Activated T-helper 1 cell treated with Interleukin-2 at 50 U/mL for 16 hours (primary cell): ENCODE measurements at places on chromosomes 1 and 21.

GRCh38 chr1:237098541-237098940, 56.6 kb downstream of the RYR2 start:
- no peak for DNase-seq

DNA sequence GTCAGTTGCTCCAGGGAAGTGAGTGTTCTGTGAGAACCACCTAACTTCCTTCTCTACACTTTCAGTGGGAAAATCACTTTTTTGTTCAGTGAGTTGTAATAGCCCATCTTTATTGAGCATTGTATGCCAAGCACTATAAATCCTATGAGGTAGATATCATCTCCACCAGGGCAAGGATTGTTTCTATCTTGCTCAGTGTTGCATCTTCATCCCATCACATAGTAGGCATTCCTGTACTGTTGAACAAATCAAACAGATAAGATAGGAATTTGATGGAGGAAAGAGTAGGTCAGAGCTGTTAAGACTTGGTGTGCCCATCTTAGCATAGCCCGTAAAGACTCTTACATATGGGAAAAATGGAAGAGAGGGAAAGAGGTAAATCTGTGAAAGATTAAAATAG, 2.9 kb upstream of the PIGV start:
- no peak for DNase-seq

GRCh38 chr21:45768011-45768739, 124.7 kb downstream of the PCBP3 start:
- DNase-seq, result no peak

DNA sequence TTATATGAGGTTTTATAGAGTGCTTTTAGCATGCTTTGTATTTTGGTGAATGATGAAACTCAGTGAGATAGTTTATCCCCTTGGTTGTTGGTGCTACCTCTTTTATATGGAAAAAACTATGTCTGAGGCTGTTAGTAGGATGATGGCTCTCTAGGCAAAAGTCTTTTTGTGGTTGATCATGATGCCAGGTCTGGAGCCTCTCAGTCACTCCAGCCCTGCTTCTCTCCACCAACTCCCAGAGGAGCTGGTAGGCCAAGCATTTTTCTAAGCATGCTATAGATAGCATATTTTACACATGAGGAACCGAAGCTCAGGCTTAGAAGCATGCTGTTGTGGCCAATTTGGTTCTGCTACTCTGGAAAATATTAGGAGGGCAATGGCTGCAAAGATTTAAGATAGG, 82.2 kb downstream of the FMN2 start:
- DNase-seq, result no peak

- DNase-seq, result no peak
Measured at GRCh38 chr21:27419153-27419552, 452.3 kb upstream of the ADAMTS5 start.

DNA sequence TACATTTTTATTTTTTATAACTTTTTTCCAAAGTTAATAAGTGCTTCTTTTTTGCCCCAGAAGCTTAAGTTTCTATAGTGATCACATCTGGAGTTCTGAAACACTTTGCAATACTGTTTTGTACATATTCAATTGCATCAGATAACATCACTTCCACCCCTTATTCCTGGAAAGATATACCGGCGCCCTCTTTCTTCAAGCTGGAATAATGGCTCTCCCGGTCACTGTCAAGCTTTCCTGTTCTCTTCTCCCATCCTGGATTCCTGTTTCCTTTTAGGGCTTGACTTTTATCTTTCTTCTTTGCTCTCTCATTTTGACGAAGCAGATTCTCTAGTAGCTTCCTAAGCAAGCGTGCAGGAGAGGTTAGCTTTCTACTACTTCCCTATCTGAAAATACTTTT, 1866.8 kb downstream of the MRPL39 start:
- DNase-seq, result no peak

DNA sequence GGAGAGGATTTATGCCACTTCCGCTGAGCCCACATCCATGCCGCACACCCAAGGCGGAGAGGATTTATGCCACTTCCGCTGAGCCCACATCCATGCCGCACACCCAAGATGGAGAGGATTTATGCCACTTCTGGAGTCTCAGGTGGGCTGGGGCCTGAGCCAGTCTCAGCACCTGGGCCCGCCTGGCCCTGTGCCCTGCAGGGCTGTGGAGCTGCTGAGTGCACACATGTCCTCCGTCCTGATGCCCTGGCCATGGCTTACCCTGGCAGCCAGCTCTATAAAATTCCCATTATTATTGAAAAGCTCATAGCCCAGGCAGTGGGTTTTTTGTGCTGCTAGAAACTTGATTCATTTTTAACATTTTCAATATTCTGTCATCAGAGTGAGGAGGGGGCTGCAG, 89.8 kb upstream of the TMEM51 start:
- no peak for DNase-seq

DNA sequence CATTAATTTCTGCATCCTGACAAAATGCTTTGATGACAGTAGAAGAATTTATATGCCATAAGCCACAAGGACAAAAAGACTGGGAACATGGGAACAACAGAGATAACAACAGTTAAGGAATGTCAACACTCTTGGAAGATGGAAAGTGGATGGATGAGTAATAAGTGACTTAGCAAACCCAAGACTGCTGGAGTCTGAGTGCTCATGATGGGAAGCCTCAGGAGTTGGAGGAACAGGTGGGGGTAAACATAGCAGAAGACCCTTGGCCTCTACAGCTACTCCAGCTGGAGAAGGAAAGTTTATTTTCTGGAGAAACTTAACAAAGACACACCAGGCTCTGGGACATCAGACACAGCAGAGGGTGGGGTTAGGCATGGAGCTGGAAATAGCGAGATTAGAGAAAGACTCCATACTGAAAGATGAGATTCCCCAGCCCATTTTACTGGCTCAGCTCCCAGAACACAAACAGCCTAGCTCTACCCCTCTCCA, 13.6 kb downstream of the G0S2 start:
- no peak for DNase-seq

DNA sequence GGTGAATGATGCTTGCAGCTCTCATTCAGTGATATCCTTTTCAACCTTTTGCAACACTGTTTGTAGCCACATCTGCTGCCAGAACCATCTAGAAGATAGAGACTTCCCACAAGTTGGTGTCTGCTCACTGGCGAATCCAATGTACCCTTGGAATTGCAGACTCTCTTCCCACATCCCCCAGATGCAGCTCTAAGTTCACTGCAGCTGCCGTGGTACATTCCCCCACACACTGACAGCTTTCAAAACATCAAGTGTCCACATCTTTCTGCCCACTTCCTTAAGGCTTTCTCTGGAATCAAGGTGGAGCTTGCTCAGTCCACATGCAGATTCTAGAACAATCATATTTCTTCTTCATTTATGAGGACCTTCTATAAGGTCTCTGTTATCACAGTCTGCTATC, 99.2 kb downstream of the PLPPR4 start:
- DNase-seq, result no peak

DNA sequence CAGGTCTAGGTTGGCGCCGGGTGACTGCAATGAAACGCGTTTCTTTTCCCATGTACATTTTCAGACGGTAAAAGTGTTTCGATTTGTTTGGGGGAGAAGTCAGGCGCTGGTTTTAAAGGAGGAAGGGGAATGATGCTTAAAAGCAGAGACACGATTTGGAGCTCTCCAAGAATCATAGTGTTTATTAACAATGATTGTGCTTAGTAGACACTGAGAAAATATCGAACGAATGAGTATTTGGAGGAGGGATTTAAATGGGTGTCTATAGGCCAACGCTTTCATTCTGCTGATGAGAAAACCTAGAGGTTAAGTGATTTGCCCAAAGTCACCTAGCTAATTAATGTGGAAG, 36.9 kb upstream of the JAK1 start:
- DNase-seq, result no peak

DNA sequence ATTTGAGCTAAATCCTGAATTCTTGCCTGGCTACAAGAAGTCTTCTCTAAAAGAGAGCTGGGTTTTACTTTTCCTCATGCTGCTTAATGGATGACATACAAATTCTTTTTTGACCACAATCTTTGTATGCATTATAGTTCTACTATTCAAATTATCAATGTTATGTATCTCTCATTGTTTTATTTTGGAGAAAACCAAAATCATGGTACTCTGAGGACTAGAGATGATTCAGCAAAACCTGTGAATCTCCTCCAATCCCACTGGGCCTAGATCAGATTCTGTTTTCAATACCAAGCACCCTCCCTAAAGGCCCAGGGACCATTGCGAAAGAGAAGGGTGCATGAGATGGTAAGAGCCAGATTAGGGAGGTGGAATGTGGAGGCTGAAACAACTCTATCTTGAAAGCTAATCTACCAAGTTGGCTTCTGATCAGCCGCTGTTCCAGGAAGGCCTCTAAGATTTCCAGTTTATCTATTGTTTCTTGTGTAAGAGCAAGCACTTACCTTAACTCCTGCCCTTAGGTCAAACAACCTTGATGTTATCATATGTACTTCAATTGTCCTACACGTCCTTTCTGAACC, 547.2 kb downstream of the PLPP3 start:
- no peak for DNase-seq

DNA sequence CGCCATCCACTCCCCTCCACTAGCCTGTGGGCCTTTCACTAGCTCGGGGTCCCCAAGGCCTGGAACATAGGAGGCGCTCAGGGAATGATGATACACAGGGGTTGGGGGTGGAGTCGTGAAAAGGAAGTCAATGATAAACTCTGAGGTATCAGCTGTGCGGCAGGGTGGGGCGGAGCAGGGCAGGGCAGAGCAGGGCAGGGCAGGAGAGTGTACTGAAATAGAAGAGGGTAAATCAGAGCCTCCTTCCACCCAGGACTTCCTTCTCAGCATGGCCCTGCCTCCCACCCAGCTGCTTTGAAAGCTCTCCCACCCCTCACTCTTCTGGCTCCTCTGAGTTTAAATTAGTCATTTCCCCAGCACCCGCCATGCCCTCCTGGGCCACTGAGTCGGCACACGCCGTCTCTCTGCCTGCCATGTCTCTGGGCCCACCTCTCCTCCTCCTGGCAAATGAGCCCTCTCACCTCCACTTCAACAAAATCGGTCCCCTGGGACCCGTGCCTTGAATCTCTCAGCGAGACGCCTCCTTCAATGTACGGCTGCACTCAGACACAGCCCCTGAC, 16.9 kb downstream of the CAPZB start:
- peak; percentile 56 for DNase-seq

GRCh38 chr1:202285908-202286307, 55.8 kb downstream of the UBE2T start:
- DNase-seq, result no peak

GRCh38 chr1:168514455-168514854, 29.3 kb downstream of the XCL2 start:
- no peak for DNase-seq

DNA sequence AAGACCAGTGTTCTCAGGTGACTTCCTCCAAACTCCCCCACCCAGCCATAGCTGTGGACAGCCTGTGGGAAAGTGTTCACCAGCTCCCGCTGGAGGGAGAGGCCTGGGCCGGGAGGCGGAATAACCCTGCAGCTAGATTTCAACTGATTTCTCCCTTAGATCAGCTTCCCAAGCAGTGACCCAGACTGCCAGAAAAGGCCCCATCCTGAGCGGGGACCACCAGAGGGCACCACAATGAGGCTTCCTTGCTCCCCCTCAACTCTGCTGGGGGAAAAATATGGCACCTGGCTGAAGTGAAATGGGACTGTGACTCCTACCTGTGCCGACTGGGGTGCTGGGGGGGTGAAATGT, 50.8 kb downstream of the RHBG start:
- no peak for DNase-seq

DNA sequence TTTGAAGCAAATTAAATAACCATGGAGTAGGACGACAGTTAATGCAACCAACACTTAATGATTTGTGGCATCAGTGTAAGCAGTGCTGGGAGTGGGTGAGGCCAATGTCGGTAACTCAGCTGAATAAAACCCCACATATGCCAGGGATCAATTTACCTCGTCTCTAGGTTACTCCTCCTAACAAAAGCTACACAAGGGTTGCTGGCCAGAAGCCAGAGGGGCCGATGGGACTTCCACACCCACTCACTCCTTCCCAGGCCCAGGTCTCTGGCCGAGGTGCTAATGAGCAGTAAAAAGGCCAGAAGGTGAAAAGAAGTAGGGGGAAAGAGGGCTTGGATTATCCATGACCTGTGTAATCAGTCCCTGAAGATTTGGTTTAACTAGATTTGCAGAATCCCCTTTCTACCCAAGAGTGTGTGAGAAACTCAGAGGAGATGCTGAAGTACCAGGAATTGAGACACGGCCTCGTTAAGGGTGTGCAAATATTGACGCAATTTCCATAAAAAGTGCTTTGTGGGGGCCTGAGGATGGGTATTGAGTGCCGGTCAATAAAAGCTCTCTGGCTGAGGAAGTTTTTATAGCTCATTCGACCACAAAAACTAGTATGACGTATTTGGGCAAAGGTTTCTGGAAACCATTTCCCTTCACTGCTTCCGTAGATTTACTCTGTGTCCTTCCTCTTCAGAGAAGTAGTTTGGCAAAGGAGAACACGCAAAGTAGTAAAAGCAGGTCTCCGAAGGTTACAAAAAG, 145.5 kb downstream of the TBX15 start:
- no peak for DNase-seq

DNA sequence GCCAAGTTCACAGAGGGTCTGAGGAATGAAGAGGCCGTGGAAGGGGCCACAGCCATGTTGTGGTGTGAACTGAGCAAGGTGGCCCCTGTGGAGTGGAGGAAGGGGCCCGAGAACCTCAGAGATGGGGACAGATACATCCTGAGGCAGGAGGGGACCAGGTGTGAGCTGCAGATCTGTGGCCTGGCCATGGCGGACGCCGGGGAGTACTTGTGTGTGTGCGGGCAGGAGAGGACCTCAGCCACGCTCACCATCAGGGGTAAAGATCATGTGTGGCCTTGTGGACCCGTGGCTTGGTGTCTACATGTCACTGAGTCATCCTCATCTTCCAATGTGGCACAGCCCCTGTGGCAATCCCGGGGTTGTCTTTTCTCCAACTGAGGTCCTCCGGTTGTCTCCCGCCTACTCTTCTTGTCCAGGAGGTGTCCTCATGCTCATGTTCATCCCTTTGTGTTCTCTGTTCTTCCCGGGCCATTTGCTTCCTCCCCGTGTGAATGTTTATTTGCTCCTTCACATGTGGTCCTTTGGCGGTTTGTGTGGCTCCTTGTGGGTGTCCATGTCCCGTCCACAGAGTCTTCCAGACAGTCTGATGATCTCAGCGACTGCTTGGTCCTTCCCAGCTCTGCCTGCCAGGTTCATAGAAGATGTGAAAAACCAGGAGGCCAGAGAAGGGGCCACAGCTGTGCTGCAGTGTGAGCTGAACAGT, 84.2 kb downstream of the OBSCN start:
- DNase-seq, result no peak

GRCh38 chr1:209490013-209490412, 93.5 kb upstream of the CAMK1G start:
- no peak for DNase-seq

DNA sequence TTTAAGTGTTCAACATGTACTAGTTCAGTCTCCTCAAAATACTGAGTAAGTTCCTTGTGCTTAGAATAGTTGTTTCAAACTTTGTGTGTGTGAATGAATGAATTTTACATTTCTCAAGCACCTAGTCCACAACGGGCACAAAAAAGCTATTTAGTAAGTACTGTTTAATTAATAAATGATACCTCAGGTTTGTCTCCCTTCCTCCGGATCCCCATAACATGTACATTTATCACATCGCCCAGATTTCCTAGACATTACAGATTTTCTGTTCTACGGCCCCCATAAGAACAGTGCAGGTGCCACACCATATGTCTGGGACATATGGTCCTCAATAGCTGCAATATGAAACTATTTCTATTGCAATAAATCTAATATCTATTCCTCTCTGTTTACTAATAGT, 1.3 kb upstream of the TTF2 start:
- DNase-seq, result no peak

- DNase-seq, result no peak
Measured at GRCh38 chr21:33261635-33262034, 4.5 kb upstream of the IL10RB start.
